ENCODE measurements at places on chromosomes 7 and 10.

- no peaks in the 10 kb centered on the region for H3K36me3 ChIP-seq
- no peak overlapping the region for H3K4me3 ChIP-seq
- no peak for DNase-seq
- no peaks in the 10 kb centered on the region for H3K27me3 ChIP-seq
- no peak overlapping the region for H3K27ac ChIP-seq
Observed at GRCh38 chr10:103795634-103796270, 59.6 kb downstream of the SH3PXD2A start.

DNA sequence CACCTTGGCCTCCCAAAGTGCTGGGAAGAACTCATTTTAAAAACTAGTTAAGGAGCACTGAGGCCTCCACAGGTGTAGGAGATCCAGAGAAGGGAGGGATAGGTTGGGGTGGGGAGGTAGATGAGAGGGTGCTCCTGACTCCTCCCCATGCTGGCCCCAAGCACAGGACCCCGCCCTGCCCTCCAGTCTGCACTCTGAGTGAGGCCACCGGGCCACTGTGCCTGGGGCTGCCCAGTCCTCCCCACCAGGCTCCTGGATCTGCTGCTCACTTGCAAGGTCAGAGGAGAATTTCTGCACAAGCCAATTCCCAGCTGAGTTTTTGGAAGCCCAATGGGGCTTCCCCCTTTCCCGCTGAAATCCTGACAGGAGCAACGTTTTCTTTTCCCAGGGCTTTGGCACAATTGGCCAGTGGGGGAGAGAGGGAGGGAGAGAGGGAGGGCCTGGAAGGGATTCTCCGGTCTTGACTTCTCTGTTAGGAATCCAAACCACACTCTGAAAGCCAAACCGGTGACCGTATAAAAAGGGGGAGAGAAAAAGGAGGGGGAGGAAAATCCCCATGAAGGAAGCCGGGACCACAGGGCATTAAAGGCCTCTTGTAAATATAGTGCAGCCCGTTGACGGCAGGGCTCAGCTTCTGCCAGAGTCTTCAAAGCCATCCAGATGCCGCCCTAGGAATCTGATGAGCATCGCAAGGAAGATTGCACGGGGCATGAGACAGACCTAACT is 116.2 kb downstream of the SH3PXD2A start:
- no peak for DNase-seq
- no peaks in the 10 kb centered on the region for H3K4me1 ChIP-seq
- no peak overlapping the region for H3K27ac ChIP-seq
- no peaks in the 10 kb centered on the region for H3K36me3 ChIP-seq
- no peaks in the 10 kb centered on the region for H3K27me3 ChIP-seq

DNA sequence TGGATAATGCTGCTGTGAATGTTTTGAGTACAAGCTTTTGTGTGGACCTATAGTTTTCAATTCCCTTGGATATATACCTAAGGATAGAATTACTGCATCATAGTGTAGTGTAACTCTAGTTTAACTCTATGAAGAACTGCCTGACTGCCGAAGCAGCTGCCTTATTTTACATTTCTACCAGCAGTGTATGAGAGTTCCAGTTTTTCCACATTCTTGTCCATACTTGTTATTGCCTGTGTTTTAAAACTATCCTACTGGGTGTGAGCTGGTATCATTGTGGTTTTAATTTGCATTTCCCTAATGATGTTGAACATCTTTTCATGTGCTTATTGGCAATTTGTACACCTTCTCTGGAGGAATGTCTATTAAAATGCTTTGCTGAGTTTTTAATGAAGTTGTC is 15.7 kb downstream of the SEPTIN7 start:
- no peak for DNase-seq
- H3K4me3 ChIP-seq: no peak overlapping the region
- H3K27ac ChIP-seq: no peak overlapping the region
- peaks cover 36% of the 10 kb centered on the region for H3K36me3 ChIP-seq

GRCh38 chr10:79149345-79149661 is 80.5 kb downstream of the ZMIZ1 start:
- no peaks in the 10 kb centered on the region for H3K27me3 ChIP-seq
- no peak for DNase-seq
- no peaks in the 10 kb centered on the region for H3K36me3 ChIP-seq
- no peak overlapping the region for H3K4me3 ChIP-seq
- peaks cover 27% of the 10 kb centered on the region for H3K4me1 ChIP-seq

- H3K27ac ChIP-seq: no peak overlapping the region
- H3K27me3 ChIP-seq: no peaks in the 10 kb centered on the region
- no peaks in the 10 kb centered on the region for H3K36me3 ChIP-seq
- DNase-seq: no peak
- no peaks in the 10 kb centered on the region for H3K4me1 ChIP-seq
- H3K4me3 ChIP-seq: no peak overlapping the region
Observed at GRCh38 chr10:78814407-78814806, 254.4 kb upstream of the ZMIZ1 start.

DNA sequence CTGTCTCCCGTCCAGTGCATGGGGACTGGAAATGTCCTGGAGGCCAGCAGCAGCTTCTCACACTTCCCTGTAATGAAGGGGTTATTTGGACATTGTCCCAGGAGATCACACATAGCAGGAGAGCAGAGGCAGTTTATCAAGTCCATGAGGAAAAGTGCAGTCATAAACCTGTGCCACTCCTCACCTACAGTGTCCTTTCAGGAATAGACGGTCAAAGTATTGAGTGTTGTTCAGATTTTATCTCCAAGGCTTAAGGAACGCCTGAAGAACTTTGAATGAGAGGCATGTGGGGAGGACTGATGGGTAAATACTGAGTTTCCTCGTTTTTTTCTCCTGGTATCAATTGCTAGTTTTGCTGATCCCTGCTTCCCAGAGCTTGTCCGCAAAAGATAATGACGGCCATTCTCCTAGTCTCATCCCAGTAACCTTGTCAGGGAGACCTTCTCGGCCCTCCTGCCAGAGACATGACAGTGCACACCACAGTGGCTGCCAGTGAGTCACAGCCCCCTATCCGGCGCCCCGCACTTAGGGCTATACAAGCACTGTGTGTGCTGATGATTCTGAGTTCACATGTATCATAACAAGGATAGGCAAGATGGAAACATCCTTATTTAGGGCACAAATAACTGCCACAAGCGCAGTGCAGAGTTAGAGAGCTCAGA is 495.5 kb upstream of the MGMT start:
- no peaks in the 10 kb centered on the region for H3K36me3 ChIP-seq
- H3K27ac ChIP-seq: no peak overlapping the region
- no peaks in the 10 kb centered on the region for H3K4me1 ChIP-seq
- no peak for DNase-seq
- no peaks in the 10 kb centered on the region for H3K27me3 ChIP-seq

DNA sequence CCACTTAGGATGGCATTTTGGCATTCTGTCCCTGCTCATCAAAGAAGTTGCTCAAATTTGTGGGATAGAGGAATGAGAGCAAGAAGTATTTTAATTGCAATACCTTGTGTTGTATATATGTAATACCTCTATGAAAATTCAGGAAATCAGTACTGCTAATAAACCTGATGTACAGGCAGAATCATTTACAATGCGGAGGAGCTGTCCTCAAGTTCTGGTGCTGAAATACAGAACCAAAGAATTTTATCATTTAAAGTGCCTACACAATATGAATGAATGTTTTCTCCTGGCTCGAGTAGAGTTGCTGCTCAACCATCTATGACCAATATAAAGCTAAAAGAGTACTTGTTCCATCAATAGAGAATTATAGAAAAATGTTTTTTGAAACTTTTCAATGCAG is 305.8 kb downstream of the PLXNA4 start:
- H3K27ac ChIP-seq: no peak overlapping the region
- H3K36me3 ChIP-seq: no peaks in the 10 kb centered on the region
- H3K4me1 ChIP-seq: no peaks in the 10 kb centered on the region

DNA sequence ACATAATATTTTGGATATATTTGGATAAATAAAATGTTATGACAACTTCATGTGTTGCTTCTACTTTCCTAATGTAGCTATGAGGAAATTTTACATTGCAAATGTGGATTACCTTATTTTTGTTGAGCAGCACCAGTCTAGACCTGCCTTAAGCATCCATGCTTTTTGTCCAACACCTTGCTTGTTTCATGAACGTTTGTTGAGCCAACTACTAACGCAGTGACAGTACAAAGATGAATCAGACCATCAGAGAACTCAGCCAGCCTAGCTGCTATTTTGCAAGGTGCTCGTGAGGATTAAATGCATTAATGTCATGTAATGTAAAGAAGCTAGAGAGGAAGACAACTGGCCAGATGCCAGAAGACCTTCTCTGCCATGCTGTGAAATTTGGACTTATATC is 1.1 kb upstream of the ZC3HAV1L start:
- H3K27me3 ChIP-seq: no peaks in the 10 kb centered on the region
- no peak overlapping the region for H3K4me3 ChIP-seq
- DNase-seq: no peak
- no peaks in the 10 kb centered on the region for H3K4me1 ChIP-seq

- no peak for DNase-seq
- no peaks in the 10 kb centered on the region for H3K36me3 ChIP-seq
- H3K27me3 ChIP-seq: no peaks in the 10 kb centered on the region
- no peak overlapping the region for H3K4me3 ChIP-seq
- H3K4me1 ChIP-seq: peaks cover 51% of the 10 kb centered on the region
Observed at GRCh38 chr7:44750921-44751571, 2.4 kb downstream of the ZMIZ2 start.

DNA sequence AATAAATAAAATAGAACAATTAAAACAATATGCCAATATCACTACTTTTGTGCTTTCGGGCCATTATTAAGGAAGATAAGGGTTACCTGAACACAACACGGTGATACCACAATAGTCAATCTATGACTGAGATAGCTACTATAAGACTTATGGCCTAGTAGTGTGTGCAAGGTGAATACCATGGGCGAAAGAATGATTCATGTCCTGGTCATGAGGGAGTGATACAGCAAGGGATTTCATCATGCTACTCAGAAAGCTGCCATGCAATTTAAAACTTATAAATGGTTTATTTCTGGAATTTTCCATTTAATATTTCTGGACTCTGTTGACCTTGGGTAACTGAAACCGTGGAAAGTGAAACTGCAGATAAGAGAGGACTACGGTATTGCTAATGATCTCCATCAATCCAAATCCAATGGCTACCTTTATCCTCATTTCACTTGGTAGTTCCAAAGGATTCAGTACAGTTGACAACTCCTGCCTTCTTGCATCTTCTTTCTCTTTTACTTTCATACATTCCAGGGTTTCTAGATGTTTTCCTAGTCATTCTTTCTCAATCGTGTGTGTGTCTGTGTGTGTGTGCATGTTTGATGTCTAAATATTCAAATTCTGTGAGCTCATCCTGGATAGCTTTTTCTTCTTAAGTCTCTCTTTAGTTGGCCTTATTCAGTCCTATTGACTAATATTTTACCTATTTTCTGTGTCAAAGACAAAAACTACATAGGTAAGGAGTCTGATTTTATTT is 100.5 kb upstream of the MAGI2 start:
- no peak overlapping the region for H3K27ac ChIP-seq
- no peak overlapping the region for H3K4me3 ChIP-seq
- H3K36me3 ChIP-seq: no peaks in the 10 kb centered on the region
- H3K27me3 ChIP-seq: no peaks in the 10 kb centered on the region
- DNase-seq: no peak
